ENCODE measurements at places on chromosomes 6 and 20.
A peak's percentile ranks its signal among the peaks of the same experiment; 100 is the strongest.

- no peak for DNase-seq
These were observed 510.2 kb upstream of the SULF2 start for GRCh38 chr20:48295445-48295903.

GRCh38 chr20:37464611-37465010 lies 56.4 kb upstream of the NNAT start:
- DNase-seq: no peak

DNA sequence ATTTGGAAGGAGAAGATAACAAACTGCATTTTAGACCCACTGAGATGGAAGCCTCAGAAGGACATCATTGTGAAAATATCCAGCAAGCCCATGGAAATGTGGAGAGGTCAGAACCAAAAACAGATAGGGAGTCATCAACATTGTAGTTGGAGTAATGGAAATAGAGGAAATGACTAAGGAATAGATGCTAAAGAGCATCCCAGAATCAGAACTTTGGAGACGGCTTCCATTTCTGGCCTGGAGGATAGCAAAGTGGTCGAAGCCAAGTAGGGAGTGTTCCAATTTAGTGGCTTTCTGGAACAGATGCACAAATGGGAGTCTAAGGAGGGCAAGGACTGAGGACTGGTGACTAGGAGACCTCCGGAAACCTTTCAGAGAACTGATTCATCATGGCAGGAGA lies 3.6 kb downstream of the BEND6 start:
- no peak for DNase-seq

DNA sequence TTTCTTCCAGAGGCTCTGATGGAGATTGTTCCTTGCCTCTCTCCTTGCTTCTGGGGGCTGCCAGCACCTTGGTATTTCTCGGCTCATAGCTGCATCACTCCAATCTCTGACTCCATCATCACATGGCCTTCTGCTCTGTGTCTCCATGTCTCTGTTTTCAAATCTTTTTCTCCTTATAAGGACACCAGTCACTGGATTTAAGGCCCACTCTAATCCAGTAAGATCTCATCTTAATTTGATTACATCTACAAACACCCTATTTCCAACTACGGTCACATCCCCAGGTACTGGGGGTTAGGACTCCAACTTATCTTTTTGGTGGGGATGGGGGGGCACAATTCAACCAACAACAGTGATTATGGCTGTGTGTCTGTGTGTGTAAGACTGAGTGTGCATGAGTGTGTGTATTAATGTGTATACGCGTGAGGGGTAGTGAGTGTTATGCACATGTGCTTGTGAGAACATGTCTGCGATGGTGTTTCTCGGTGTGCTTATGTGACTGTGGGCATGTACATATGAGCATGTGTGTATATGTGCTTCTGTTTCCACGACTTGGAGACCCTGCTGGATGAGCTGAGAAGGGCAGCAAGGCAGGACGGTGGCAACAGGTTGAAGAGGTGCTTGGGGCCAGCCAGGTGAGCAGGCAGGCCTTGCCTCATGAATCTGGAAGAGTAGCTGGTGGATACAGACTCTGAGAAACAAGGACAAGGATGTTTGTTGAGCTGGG lies 130.5 kb downstream of the MRPL14 start:
- DNase-seq: no peak

DNA sequence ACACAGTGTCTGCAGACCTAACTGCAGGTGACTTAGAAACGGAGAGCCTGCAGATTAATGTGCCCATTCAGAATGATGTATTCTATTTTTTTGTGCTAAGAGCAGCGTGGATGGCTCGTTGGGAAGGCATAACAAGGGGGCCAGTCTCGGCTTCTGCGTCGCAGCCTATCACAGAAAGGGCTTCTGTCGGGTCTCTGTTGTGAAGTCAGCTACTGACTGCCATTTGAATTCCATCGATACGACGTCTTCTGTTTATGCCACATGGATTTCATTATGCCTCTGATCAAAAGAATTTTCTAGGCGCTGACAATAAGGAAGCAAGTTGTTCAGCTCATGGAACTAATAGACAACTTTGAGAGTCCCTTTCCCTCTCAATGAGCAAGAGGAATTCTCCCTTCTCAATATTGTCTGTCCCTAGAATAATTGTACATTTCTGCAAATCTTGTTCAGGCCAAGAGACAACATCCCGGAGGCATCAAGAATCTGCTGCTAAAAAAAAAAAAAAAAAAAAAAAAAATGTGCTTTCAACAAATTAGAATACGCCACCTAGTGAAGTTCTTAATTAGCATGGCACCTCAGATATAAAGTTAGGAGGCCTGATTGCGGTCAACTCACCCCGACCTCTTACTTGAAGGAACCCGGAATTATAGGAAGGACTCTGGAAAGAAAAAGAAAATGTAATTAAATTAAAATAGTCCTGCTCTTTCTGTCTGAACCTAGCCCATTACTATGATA lies 223.9 kb downstream of the TSHZ2 start:
- no peak for DNase-seq

DNA sequence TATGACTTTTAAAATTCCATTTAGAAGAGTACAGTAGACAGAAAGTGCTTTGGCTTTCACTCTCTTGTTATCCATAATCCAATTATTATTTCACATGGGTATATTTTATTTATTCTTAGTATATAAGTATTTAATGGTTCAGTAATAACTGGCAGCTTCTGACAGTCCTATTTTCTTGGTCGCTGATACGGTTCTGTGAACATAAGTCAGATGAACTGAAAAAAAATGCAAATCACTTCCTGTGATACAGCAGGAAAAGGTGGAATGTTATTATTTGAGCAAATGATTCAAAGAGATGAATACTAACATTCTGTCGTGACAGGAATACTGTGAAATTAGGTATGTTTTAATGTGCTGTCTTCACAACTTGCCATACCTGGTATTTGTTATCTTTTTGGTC lies 132.3 kb downstream of the ARHGAP18 start:
- DNase-seq: no peak

DNA sequence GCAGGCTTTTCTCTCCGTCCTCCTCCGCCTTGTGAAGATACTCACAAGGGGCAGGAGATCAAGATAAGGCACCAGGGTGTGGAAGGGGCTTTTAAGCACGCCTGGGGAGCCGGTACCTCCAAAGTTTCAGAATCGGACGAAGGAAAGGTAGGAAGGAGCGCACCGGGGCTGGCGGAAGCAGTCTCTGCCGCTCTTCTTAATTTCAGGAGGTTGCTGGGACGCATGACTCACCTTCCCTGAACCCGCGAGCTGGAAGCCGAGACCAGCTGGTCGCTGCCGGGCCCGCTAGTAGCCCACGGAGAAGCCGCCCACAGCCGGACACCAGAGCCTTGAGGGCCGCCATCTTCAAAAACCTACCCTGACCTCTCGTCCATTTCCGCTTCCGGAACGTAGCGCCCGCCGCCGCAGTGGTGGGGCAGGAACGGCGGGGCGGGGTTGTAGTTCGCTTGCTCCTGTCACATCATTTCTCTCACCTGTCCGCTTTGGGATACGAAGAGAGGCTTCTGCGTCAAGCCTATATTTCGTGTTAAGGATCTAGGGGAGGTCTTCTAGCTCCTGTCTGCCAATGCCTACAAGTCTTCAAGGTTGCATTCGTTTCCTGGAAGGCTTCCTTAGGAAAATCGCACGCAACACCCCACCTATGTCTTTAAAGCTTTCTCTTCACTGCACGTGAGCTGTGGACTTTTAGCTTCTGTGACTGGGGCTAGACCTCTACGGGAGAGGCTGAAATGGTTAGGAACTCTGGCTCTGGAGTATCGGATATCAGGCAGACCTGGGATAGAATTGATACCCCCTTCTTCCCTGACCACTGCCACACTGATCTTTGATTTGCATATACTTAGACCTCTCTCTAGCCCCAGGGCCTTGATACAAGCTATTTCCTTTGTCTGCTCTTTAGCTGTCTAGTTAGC lies at the start of gene MRPS18A:
Gene MRPS18A, minus strand, starts transcription at position 355 of the 911 bp plus-strand sequence. Its CDS starts 12 bp downstream, at position 343.
- peak; percentile 80 for DNase-seq

GRCh38 chr6:135054226-135054568 lies 425 bp downstream of the HBS1L start:
- DNase-seq: no peak

GRCh38 chr6:12012558-12013306 lies 620 bp downstream of the HIVEP1 start:
- peak; percentile 71 for DNase-seq

GRCh38 chr6:165937564-165938358 lies 229.9 kb downstream of the TBXT start:
- DNase-seq: no peak

- peak; percentile 71 for DNase-seq
These were observed 7.4 kb upstream of the KLHL32 start for GRCh38 chr6:96917098-96917497.
